ENCODE measurements at places on chromosomes 4 and X. TPM values are rescaled to one million over a fixed set of nuclear protein-coding genes. Genes with fewer than 3 reads are reported as not detected.

PABPC4L gene
- 0.17 TPM for total RNA-seq

RASL11B gene
- 0.26 TPM for total RNA-seq

SPANXC gene
- total RNA-seq, result not detected

EGFL6 gene
- total RNA-seq, result not detected

RAB41 gene
- not detected for total RNA-seq

TLR10 gene
- 0.25 TPM for total RNA-seq

MAGEB17 gene
- not detected for total RNA-seq

GJB1 gene
- total RNA-seq, result 24.2 TPM

KLHL15 gene
- 9.7 TPM for total RNA-seq

PAGE2 gene
- total RNA-seq, result not detected

MAGEA2 gene
- not detected for total RNA-seq

REST gene
- total RNA-seq, result 28.4 TPM

PITX2 gene
- 2.6 TPM for total RNA-seq

APBB2 gene
- total RNA-seq, result 68.3 TPM

CXCL5 gene
- total RNA-seq, result not detected

NEIL3 gene
- 1.4 TPM for total RNA-seq

EDA gene
- 4.9 TPM for total RNA-seq

PROM1 gene
- total RNA-seq, result 52.0 TPM

CT45A10 gene
- total RNA-seq, result not detected

COL4A6 gene
- 0.77 TPM for total RNA-seq

PASD1 gene
- total RNA-seq, result not detected

DACH2 gene
- 0.10 TPM for total RNA-seq

BTC gene
- total RNA-seq, result 5.6 TPM

AGTR2 gene
- total RNA-seq, result 0.09 TPM

RHOH gene
- total RNA-seq, result 1.9 TPM

ATP2B3 gene
- total RNA-seq, result not detected

UGT2B11 gene
- not detected for total RNA-seq

XG gene
- total RNA-seq, result not detected

ATP5ME gene
- total RNA-seq, result 399 TPM

KIAA1210 gene
- total RNA-seq, result not detected

XAGE3 gene
- total RNA-seq, result not detected

DUSP9 gene
- not detected for total RNA-seq

PNCK gene
- total RNA-seq, result 5.5 TPM

All from mucosa of descending colon (tissue), 3 donors.